Lung microvascular endothelial cell (primary cell): ENCODE measurements at places on chromosomes 1 and 21.

GRCh38 chr1:30474818-30475200 is 248.6 kb downstream of the MATN1 start:
- DNase-seq = no peak

GRCh38 chr1:24018611-24019580 is 38.8 kb upstream of the SRSF10 start:
- peak; percentile 99 for DNase-seq

- no peak for DNase-seq
Observed at GRCh38 chr1:86567878-86568277, 21.0 kb downstream of the CLCA4 start.

- no peak for DNase-seq
Observed at GRCh38 chr1:86318436-86318835, 77.7 kb downstream of the ODF2L start.

- no peak for DNase-seq
Observed at GRCh38 chr1:35605071-35605866, 32.2 kb downstream of the TFAP2E start.

DNA sequence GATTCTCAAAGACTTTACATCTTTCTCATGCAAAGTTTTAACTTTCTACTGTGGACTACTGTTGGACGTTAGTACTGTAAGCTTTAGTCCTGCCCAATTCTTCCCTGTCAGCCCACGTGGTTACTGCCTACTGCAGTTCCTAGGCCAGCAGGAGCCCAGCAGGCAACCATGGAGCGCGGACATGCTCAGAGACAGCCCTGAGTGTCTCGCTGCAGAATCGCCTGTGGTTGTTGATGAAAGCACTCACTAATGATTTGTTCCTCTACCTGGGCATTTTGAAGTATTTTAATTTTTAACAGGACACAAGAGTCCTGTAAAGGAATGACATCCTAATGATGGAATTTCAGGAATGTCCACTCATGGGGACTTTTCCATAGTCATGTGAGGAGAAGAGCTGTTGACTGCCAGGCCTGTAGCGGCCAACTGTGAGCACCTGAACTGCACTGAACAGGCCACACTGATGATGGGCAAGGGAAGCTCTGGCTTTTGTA is 44.1 kb downstream of the PGBD5 start:
- no peak for DNase-seq

DNA sequence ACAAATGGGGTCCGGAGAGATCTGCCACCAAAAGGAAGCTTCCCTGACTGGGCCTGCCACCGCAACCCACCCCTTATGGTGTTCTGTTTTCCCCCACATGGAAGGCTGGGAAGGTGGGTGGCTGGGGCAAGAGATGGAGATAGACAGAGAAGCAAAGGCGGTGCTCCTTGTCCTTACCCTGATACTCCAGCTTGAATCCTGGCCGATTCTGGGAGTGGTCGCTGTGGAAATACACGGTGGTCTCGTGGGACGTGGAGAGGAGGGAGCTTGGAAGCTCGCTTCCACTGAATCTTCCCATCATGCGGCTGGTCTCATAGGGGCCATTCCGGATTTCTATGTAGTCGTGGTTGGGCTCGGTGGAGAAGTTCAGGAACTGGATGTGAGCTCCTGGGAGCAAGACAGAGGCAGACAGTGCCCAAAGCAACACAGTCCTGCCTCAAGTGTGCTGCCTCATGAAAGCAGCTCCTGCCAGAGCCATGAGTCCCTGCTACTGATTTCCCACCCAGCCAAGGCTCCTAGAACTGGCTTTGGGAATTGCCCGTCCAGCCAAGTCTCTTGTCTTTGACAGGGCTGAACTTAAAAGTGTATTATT is 138.5 kb downstream of the ZSCAN20 start:
- no peak for DNase-seq

DNA sequence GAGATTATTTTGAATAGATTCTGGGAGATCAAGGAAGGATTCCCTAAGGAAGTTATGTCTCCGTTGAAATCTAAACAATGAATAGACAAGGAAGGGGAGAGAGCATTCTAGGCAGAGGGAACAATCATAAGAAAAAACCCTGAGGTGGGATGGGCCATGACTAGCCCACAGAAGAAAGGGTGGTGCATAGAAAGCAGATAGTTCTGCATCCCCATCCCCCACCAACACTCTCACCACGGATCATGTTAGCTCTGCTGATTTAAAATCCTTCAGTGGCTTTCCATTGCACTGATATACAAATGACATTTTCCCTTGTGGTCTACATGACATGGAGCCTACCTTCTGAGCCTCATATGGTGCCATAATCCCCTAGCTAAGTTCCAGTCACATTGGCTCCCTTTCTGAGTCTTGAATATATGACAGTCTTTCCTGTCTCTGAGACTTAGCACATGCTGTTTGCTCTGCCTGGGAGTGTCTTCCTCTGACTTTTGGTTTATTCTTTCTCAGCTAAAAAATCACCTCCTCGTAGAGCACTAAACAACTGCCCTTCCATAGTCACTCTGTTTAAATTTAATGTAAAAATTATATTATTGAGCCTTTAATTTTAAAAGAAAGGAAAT is 15.2 kb downstream of the SCMH1 start:
- no peak for DNase-seq

GRCh38 chr21:34353182-34353581 is 10.6 kb upstream of the KCNE2 start:
- DNase-seq = no peak

DNA sequence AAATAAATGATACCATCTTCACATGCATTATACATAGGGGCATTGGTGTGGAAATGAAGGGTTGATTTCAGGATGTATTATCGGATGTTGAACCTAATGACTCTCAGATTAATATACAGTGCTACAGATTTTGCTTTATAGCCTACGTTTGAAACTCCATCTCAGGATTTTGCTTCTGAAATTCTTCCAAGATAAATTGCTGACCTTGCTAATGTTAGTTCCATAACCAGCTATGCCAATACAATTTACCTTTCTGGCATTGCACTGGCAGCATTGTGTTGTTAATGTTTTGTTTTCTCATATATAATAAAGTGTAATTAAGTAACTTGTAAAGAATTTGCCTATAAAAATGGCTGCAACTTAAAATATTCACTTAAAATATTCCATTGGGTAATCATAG is 350.1 kb downstream of the CHRM3 start:
- DNase-seq = no peak

GRCh38 chr21:46226920-46227599 is 1.5 kb downstream of the LSS start:
- peak; percentile 28 for DNase-seq

GRCh38 chr1:172824209-172824608 is 165.3 kb downstream of the FASLG start:
- DNase-seq = no peak

DNA sequence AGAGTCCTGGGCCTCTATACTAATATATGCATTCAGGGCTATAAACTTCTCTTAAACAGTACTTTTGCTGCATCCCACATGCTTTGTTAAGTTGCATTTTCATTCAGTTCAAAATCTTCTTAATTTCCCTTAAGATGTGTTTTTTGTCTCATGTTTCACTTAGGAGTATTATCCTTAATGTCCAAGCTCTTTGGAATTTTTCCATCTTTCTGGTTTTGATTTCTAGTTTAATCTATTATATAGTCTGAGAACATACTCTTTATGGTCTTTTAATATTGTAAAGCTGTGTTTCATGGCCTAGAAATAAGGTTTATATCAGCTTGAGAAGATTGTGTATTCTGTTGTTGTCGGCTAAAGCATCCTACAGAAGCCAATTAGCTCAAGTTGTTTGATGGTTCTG is 1041.8 kb downstream of the PLA2G4A start:
- DNase-seq = no peak

- DNase-seq = no peak
Observed at GRCh38 chr21:24011087-24011486, 1596.2 kb downstream of the MRPL39 start.

GRCh38 chr1:168734946-168735345 is 5.9 kb upstream of the DPT start:
- DNase-seq = no peak

DNA sequence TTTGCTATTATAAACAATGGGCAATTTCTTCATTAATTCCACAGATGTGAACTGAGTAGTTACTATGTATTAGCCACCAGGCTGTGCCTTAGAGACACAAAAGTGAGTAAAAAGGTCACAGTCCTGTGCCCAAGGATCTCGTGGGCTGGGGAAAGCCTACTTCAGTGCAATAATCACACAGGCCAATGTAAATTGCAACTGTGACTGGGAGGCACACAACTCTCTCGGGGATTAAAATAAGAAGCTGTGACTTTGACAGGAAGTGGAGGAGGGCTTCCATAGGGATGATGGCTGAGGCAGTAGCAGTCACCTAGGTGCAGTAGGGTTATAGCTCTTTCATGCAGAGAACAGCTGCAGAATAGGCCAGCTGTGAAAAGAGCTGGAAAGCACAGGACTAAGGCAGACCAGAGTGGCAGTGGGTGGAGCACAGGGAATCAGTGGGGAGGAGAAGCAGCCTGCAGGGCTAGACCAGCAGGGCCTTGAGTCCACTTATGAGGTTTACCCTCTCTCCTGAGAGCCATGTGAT is 121.9 kb downstream of the MAB21L3 start:
- no peak for DNase-seq

DNA sequence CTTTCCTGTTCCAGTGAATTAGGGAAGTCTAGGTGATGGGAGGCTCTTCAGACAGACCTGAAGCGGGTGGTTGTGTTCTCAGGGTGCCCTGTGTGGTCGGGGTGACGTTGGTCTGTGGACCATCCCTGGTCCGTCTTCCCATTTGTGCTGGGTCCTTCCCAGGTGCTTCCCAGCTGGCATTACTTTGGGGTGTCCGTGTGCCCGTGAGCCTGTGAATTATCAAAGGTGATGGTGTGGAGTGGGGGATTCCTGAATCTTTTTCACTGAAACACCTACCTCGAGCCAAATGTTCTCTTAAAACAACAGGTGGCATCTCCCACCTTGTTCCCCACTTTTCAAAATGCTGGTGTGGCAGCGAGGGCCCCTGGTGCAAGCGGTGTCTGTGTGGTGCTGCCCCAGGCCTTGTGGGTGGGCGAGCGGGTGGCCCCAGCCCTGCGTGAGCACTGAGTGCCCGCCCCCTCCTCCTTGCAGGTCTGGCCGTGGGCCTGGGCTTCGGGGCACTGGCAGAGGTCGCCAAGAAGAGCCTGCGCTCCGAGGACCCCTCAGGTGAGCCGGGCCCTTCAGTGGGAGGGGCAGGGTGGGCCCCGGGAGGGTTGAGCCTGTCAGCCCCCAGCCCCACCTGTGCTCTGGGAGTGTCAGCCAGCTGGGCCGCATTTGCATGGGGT is 37.0 kb downstream of the COQ8A start:
- DNase-seq = no peak

DNA sequence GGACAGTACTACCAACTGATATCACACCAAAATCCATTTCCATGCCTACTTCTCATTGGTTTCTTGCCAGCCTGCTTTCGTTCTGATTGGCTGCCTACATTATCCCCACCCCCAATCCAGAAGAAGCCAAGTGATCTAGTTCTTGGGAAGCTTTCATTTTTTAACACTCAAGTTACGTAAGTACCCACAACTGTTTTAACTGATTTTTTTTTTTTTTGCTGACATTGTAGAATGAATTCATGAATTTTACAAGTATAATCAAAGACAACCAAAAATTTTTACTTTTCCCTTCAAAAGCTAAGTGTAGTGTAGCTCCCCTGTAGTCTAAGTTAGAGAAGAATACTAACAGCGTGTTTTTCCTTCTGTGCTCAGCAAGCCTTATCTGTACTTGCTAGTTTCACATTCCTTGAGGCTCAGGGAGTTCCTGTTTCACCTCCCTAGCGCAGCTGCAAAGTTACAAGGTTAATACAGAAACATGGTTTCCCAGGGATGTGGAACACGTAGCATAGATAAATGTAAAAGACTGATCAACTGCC is at the start of gene SLC9C2:
SLC9C2 (minus strand) TSS at position 17 of the 536 bp plus-strand sequence. CDS start 1,296 bp downstream, outside the sequence.
- no peak for DNase-seq

DNA sequence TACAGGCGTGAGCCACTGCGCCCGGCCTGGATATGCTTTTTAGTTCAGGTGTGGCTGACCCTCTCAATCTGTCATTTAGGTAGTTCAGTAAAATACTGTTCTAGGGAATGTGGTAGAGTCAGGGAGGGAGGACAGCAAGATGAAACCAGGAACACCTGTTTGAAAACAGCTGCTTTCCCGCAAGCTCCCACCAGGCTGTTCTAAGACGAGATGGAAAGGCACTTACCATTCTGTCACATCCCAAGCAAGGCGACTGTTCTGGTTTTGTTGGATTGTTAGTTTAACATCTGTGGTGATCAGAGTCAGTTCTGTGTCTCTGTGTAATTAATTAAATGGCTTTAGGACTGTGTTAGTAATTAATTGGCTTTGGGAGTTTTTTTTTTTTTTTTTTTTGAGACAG is 2.9 kb downstream of the CHAF1B start:
- DNase-seq = no peak

DNA sequence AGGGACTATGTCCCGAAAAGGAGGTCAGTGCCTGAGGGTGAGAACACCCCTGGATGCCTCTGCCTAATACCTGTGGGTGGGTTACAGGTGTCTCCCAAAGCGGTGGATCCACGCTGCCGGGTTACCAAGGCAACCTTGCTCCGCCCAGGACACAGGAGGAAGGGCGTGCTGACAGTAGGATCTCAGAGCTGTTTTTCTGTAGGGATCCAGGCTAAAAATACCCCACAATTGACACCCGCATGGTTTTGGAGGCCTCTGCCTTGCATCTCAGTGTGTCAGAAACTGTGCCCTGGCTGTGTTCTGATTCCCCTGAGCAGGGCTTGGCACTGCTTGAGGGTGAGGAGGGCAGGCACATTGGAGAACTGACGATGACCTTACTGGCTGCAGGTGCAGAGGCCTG is 118.0 kb downstream of the IER5 start:
- DNase-seq = no peak

DNA sequence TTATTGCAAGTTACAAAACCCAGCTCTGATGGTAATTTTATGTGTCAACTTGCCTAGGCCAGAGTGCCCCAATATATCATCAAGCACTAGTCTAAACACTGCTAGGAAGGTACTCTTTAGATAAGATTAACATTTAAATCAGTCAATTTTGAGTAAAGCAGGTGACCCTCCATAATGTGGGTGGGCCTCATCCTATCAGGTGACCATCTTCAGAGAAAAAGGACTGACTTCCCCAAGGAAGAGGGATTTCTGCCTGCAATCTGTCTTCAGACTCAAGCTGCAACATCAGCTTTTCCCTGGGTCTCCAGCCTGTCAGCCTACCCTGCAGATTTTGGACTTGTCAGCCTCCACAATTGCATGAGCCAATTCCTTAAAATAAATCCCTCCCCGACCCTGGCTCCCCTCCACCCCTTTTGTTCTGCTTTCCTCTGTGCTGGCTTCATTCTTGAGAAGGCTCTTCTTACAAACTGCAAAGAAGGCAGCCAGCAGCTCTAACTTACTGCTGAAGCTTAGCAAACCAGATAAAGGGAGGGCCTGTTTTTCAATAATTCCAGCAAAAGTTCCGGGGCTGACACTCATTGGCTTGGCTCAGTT is 56.4 kb upstream of the RUNX3 start:
- no peak for DNase-seq

- no peak for DNase-seq
Observed at GRCh38 chr1:181081395-181081794, 7.1 kb upstream of the IER5 start.

DNA sequence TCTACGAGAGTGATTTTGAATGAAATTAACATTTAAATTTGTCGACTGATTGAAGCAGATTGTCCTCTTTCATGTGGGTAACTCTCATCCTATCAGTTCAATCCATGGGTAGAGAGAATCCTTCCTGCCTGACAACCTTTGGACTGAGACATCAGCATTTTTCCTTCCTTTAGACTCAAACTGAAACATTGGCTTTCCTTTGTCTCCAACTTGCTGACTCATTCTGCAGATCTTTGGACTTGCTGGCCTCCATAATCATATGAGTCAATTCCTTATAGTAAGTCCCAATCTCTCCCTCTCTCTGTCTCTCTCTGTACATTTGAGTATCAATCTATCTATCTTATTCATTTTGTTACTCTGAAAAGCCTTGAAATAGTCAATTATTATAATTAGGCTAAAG is 416.7 kb downstream of the LRRIQ3 start:
- DNase-seq = no peak

GRCh38 chr1:40877698-40878097 is 15.5 kb upstream of the CITED4 start:
- peak; percentile 88 for DNase-seq
